GM12878 (cell line): ENCODE measurements at places on chromosomes 6 and 20. TPM values are rescaled to one million over a fixed set of nuclear protein-coding genes. Genes with fewer than 3 reads are reported as not detected.

Gene PROCR
- total RNA-seq: 0.38 TPM in 1 of 2 replicates, not detected in the other

Gene MICB
- 15.6 and 18.0 TPM in 2 replicates for total RNA-seq

Gene SPDEF
- not detected in 2 replicates for total RNA-seq

Gene DEFB132
- total RNA-seq: not detected in 2 replicates

Gene ADGRF1
- total RNA-seq: 0.05 and 0.08 TPM in 2 replicates

Gene NNAT
- not detected in 2 replicates for total RNA-seq

GRCh38 chr6:169019727-169020491, 233.7 kb downstream of the THBS2 start:
- DNase-seq: no peak

GRCh38 chr6:142707255-142707654, 237.7 kb downstream of the HIVEP2 start:
- DNase-seq: no peak

DNA sequence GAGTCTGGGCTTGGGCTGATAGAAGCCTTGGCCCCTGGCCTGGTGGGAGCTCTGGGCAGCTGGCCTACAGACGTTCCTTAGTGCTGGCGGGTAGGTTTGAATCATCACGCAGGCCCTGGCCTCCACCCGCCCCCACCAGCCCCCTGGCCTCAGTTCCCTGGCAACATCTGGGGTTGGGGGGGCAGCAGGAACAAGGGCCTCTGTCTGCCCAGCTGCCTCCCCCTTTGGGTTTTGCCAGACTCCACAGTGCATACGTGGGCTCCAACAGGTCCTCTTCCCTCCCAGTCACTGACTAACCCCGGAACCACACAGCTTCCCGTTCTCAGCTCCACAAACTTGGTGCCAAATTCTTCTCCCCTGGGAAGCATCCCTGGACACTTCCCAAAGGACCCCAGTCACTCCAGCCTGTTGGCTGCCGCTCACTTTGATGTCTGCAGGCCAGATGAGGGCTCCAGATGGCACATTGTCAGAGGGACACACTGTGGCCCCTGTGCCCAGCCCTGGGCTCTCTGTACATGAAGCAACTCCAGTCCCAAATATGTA, 957 bp upstream of the VEGFA start:
- no peak for DNase-seq

- DNase-seq: no peak
Observed at GRCh38 chr6:26222571-26222970, 135.3 kb downstream of the HFE start.

DNA sequence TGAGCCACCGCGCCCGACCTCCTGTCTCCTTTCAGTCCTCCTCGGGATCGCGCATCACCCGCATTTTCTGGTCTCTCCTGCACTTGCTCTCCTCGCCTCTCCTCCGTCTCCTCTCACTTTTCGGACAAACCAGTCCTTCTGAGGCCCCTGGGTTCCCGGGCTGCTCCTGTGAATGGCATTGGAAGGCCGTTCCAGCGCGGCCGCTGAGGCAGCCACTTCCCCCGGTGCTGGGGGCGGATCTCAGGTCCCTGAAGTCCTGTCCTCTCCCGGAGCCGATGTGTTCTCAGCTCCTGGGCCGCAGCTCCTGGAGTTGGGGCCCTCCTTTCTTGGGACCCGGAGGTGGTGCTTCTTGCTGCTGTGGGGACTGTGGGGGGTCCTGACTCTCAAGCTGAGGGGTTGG, 803 bp downstream of the MICB start:
- DNase-seq: no peak

DNA sequence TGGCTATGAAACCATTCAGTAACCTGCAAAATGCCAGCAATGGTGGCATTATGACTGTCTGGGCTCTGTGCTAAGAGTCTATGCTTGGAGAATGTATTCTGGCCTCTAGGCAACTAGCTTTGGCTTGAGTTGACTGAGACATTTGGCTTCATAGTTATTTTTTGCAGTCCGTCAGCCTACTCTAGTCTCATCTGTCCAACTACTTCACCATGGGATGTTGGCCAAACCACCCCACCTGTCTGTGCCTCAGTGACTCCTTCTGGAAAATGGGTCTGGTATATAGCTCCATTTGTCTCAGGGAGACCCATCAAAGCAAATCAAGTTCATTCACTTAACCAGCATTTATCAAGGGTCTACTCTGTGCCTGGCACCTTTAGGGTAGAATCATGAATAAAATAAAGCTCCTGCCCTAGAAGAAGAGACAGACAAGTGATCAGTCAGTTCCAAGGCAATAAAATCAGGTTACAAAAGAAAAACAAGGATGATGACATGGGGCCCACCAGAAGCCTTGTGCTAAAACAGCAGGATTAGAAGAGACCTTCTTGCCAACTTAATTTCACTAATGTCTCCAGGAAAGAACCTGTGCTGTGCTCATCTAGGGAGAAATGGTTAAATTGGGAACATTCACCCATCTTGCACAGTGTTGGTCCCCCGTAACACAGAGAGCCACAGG, 102.4 kb upstream of the ARMC2 start:
- no peak for DNase-seq

DNA sequence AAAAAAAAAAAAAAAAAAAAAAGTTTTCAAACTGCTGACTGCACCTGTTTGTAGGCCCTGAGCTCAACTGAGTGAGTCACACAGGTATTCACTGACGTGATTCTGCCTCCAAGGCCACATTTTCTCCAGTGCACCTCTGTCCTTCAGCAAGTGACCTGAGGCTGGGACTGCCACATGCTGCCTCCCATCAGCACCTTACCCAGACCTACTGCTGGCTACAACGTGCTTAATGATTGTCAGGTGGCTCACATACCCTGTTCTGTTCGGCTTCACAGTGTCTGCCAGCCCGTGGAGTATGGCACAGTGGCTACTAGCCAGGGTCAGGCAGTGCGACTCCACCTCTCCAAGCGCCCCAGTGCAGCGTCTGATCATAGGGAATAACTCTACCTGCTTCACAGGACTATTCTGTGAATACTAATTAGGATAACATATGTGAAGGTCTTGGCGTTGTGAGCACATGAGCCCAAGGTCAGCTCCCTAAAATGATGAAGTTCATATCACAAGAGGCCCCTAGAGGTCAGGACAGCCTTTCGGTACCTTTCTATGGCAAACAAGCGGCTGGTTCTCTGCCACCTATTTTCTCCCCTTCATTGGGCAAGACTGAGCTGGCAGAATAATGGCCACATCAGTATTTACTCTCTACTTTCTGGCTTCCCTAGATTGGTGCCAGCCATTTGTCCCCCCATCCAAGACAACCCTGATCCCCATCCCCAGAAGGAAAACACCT, 28.1 kb downstream of the RIPOR3 start:
- DNase-seq: no peak

- no peak for DNase-seq
Observed at GRCh38 chr6:139407718-139408222, 33.3 kb upstream of the CITED2 start.

- DNase-seq: no peak
Observed at GRCh38 chr20:44700306-44700705, 14.9 kb upstream of the CCN5 start.

DNA sequence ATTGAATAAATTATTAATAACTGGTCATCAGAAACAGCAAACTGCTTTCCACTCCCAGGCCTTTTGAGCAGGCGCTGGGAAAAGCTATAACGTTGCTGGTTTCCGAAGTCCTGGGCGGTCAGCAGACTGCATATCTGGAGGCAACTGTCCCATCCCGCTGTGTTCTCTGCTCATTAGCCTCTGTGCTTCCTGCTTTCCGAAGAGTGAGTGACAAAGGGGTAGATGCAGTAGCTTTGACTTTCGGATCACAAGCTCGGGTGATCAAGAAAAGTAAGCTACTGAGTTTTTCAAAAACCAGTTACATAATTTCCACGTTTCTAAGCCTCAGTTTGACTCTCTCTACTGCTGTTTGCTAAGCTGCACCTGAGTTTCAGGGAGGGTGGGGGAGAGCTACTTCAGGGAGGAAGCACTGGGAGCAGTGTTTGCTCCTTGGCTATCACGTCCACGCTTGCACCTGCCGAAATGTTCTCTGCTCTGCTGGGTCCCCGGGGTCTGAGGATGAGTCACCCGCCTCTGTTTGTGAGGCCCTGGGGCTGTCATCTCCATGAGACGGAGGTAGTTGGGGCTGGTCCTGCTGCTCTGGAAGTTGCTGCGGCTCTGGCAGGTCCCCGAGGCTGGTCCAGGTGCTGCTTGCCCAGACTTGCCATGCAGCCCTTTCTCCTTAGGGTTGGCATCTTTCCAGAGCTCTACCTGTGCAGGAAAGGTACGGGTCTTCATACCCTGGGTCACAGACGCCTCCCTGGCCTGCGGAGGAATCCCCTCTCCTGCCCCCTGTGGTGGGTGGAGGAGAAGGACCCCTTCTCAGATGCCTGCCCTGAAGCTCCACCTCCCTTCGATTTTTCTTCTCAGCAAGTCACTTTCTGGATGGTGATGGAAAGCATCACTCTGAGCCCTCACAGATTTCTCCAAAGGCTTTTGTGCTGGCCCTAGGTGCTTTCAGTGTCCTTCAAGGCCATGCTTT, 220.0 kb downstream of the QKI start:
- no peak for DNase-seq

DNA sequence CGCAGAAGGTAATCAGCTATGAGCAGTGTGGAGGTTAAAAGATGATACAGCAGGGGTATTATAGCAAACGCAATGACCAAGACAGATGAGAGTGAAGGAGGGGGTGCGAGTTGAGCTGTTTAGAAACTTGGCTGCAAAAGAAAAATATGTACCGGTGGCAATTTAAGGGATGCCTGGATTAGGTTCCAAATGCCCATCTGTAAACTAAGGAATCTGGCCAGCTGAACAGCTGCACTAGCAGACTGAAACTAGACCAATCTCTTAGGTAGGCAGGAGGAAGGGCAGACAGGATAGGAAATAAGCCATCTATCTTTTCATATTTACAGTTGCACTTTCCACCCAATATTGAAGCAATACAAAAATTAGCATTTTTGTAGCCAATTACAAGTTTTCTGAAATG, 407.6 kb downstream of the HTR1B start:
- DNase-seq: no peak

GRCh38 chr6:67467341-67467740, 1167.7 kb upstream of the ADGRB3 start:
- no peak for DNase-seq

GRCh38 chr6:111379302-111379701, 103.7 kb downstream of the REV3L start:
- no peak for DNase-seq
